ELR (cell line): ENCODE measurements at places on chromosomes 7 and 10.
A peak's percentile ranks its signal among the peaks of the same experiment; 100 is the strongest.

DNA sequence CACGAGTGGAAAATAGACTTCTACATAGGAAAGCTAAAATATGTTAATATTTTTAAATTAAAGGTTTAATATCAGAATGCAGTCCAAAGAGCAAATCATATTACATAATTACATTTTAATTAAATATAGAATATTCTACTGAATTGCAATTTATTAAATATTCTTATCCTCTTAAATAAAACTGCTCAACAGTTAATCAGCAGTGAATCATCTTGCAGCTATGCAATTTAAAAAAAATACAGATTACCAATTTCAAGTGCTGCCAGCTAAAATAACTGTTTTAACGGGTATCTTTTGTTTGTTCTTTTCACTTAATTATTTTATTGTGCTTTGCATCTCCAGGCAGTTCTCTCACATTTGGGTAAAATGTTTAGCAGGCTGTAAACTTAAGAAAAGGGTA, 82.2 kb downstream of the ZNRF2 start:
- DNase-seq, result peak; percentile 57

DNA sequence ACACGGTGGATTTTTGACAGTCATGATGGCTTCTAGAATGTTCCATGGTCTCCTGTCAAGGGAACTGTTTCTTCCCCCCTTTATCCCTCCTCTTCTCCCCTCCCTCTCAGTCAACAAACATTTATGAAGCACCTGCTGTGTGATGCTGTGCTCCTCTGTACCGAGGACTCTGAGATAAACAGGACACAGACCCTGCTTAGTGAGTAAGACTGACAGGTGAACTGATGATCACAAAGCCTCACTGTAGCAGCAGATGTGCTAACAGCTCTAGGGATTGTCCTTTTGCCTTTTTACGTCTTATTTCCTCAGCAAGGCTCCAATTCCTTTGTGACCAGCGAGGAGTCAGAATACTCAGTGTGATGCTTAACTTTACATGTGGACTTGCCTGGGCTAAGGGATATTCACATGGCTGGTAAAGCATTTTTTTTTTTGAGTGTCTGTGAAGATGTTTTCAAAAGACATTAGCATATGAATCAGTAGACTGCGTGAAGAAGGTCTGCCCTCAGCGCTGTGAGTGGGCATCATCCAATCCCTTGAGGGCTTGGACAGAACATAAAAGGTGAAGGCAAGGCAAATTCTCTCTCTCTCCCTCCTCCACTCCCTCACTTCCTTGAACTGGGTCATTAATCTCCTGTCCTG, 170.1 kb downstream of the ADRA2A start:
- DNase-seq, result no peak

- DNase-seq, result peak; percentile 12
Measured at GRCh38 chr7:130877236-130877990, 143.4 kb upstream of the KLF14 start.

DNA sequence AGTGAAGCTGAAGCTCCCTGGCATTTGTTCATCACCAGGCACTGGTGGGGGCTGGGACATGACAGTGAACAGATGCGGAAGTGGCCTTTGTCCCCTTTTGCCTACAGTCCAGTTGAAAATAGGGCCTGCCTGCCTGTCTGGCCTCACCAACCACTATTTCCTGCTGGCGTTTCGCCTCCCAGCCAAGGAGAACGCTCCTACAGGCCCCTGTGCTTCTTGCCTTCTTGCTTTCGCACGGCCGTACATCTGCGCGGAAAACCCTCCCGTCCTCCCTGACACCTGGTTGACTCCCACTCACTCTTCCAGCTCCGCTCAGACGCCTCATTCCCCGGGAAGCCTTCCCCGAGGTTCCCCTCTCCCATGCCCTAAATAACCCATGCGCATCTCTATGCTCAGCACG, 317.3 kb downstream of the PRPF18 start:
- DNase-seq, result no peak

- peak; percentile 8 for DNase-seq
Measured at GRCh38 chr7:95922191-95922590, 149.8 kb downstream of the DYNC1I1 start.

DNA sequence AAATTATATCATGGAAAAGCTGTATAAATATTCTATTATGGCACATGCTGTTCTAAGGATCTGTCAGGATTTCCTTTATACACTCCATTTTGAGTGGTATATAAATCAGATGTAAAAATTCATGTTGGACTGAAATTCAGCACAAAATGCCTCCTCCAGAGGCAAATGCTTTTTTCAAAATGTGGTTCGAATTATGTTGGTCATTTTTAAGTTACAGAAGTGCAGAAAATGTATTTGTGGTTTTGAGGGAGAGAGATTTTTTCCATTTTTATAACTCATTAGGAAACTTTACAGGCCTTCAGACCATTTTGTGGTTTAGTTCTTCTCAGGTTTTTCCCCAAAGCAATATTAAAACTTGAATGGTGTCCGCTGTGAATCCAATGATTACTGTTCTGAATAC, 2.9 kb downstream of the PPP1R3A start:
- no peak for DNase-seq

GRCh38 chr7:43872406-43873110, 3.2 kb upstream of the MRPS24 start:
- peak; percentile 90 for DNase-seq

DNA sequence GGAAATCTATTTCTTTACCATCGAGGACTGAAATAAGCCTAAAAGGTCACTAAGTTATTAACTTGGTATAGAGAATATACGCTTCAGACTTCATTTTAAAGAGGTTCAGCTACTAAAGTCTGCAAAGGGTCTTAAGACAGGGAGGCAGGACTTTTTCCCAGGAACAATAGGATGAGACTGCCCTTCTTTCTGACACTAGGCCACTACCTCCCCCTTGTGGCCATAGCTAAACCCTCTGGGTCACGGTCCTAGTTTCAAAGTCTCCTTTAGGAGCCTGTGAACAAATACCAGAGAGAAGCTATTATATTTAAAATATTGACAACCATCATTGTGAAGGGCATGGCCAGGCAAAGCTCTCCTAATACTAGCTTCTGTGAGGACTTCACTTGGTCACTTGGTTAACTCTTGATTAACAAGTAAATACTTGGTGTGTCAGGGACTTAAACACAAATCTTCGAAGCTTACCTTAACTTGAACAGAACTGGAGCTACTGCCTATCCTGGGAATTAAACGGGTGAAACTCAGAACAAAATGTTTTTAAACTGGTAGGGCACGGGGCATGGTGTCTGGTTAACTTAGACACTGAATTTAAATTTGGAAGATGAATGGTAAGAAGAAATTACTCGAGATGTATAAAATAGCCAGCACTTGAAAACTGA, 75.6 kb downstream of the CCDC6 start:
- peak; percentile 59 for DNase-seq

GRCh38 chr10:49609283-49610113, 612 bp upstream of the SLC18A3 start:
- no peak for DNase-seq

GRCh38 chr10:69494626-69495558, 43.6 kb downstream of the TSPAN15 start:
- DNase-seq, result no peak

GRCh38 chr7:134856691-134857090, 77.3 kb downstream of the CALD1 start:
- no peak for DNase-seq
